ENCODE measurements at places on chromosomes 1 and 21.

DNA sequence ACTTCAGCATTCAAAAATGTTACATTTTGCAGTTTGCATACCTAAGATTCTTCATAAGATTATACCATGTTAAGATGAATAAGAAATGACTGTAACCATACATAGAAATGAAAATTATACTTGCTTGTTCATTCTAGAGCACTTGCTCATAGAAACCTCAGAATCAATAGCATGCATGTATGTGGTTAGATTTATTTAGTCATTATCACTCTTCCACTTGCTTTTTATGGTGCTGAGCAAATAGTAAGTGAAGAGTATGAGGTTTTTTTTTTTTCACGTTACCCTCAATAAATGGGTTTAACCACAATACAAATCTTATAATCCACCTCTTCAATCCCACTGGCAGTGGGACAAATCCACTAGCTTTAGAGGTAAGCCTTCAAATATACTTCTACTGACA, 84.7 kb downstream of the LRRC53 start:
- DNase-seq = no peak

DNA sequence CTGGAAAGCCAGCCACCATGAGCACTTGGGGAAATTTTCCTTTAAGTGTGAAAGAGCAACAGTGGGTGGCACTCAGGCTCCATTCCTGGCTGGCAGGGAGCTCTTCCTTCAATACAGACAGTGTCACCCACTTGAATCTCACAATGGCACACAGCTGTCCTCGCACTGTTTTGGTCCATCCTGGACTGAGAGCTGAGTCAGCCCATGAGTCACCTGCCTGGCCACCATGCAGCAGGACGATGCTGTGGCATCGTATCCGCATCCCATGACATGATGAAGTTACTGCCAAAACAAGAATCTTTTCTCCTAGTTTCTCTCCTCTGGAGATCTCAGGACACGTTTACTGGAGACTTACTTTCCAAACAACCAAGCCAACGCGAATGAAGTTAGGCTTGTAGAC, 6.0 kb downstream of the TMPRSS2 start:
- DNase-seq = no peak

DNA sequence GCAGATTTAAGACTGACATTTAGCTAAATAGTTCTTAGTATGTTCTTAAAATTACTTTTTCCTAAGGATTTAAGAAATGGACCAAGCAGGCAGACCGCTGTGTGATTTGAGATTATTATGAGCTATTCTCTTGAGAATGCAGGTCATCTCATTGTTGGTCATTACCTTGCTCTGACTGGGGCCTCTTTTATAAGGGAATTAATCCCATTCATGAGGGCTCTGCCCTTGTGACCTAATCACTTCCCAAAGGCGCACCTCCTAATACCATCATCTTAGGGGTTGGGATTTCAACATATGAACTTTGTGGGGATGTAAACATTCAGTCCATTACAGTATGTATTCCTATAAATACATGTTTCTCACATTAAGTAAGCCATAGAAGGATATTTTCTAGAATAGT, 24.2 kb downstream of the OSBPL9 start:
- no peak for DNase-seq

DNA sequence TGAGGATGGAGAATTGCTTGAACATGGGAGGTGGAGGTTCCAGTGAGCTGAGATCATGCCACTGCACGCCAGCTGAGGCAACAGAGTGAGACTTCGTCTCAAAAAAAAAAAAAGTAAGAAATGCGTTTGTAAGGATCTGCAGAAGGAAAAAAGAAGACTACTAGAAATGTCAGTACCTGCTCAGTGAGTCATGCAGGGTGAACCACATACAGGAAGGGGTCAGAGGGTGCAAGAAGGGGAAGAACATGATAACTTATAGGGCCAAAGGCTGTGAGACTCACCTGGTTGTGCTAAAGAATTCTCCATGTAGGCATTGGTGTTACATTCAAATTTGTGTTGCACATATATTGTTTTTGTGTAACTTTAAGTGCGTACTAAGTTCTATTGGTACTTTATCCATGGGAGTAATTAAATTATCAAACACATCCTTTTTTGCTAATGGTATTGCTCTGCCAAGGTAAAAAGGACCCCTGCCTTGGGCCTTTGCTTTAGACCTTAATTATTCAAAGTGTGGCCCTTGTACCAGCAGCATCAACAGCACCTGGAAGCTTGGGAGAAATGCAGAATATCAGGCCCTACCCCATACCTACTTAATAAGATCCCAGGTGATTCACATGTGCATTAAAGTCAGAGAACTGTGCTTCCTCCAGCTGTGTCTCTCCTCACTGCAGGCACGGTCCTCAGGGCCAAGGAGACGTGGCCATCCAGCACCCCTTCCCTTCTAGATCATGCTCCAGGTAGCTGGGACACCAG, 96.4 kb upstream of the PPP2R5A start:
- no peak for DNase-seq

DNA sequence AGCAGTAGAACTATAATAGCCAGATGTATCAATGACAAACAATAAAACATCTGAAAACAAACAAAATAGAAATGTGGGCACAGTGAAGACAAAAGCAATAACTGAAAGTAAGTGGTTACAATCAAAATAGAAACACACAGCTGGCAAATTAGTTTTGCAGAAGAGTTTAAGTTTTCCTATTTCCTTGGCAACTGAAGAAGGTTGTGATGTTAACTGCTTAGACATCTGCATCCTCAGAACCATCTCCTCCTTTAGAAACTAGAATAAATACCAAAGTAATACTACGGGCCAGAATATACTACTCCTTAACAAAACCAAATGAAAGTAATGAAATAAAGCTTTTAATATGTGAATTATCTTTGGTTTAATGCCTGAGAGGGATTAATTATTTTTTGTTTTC, 605.5 kb downstream of the LTN1 start:
- DNase-seq = no peak

- DNase-seq = no peak
Observed at GRCh38 chr1:165893507-165893906, 66.1 kb downstream of the UCK2 start.

DNA sequence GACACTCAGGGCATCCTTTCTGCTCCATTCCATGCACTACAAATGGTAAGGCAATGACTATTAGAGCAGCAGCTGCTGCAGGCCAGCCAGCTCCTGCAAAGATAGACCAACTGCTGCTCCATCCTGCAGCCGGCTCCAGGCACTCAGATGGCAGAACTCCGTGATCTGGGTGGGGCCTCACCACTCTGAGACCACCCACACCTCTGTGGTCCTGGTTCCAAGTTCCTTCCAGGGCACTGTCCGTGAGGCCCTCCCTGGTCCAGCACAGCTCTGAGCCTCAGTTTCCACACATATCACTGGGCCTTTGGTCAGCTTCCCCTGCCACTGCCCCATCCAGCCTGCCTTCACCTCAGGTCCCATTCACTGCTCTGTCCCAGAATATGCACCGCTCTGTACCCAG, 114.7 kb downstream of the DMRTB1 start:
- DNase-seq = no peak

DNA sequence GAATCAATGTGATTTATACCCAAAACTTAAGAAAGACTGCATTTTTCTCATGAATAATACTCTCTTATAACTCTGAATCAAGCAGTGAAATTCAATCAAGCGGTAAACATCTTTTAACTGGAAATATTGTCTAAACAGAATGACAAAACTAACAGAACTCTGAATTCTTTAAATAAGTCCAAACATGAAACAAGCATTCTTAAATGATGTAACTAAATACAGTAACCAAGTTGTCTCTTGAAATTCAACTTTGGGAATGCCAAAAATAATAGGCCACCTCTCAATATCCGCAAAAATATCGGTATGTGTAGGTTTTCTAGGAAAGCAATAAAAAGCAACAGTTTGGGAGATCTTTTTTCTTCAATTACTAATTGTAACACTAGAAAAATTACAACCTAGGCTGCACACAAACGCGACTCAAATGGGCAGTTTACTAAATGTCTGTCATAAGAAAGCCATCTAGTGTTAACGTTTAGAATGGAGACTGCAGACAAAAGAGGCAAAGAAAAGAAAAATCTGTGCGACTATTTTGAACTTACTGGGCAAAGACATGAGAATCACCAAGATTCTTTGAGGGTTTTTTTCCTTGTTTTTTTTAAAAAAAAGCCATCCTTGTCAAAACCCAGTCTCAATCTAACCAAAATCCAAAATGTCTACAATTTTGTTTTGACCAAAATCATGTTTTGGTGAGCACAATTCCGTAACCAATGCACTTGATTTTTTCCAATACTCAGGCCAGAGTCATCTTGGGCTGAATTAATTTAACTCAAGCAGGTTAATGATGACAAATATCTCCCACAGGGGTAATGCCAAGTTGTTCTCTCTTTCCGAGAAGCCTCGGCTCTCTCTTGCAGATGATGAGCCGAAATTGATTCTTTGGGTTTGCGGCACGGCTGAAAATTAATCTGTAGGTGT, 1.3 kb downstream of the SIPA1L2 start:
- DNase-seq = no peak

- DNase-seq = no peak
Observed at GRCh38 chr21:46155514-46156377, at the start of gene FTCD. Gene FTCD, minus strand, starts transcription at chr21:46155579. Its CDS starts 56 bp downstream, at chr21:46155523.

GRCh38 chr1:114112775-114113174, 40.9 kb downstream of the SYT6 start:
- no peak for DNase-seq

DNA sequence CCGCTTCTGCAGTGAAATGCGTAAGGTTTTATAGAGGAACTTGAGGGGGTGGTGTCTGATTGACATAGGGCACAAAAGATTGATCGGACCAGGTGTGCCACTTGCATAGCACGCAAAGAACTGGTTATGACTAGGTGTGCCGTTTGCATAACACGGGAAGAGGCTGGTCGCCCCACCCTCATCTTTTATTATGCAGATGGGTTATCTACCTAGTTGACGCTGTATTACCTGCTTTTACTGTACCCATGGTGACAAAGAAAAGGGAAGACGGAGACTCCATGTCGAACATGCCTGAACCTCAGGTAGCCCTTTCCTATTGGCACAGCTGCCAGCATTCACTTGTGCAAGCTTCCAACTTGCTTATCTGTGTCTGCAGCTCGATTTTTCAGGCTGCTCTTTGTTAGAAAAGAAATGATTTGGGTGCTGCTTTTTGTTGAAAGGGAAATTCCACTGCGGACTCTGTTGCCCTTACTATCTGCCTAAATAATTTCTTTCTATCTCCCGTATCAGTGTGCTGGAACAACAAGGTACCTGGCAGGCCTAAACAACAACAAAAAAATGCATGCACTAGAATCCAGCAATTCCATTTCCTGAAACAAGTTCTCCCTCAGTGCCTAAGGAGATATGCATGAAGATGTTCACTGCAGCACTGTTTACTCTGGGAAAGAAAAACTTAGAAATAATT, 194.4 kb upstream of the KAZN start:
- DNase-seq = no peak

DNA sequence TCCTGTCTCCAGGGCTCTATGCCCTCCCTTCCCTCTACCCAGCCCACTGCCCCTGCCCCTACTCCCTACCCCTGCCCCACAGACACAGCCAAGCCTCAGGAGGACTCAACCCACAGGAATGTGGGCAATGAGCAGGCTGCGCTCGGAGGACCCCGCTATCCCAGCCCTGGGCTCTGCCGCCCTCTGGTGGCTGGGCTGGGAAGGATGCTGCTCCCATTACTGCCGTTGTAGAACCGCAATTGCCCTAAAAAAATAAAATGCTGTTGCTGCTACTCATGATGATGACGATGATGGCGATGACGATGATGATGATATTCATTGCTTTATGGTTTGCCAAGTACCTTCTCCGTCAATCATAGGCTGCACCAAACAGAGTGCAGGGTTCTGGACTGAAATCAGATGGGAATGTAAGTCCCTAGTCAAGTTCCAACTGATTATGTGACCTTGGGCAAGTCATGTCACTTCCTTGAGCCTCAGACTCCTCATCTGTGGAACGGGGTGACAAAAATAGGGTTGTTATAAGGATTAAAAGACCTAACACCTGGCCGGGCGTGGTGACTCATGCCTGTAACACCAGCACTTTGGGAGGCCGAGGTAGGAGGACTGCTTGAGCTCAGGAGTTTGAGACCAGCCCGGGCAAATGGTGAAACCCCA, 24.6 kb downstream of the ARHGEF19 start:
- DNase-seq = peak; percentile 71

GRCh38 chr1:116397728-116398127, 24.7 kb downstream of the ATP1A1 start:
- DNase-seq = no peak

DNA sequence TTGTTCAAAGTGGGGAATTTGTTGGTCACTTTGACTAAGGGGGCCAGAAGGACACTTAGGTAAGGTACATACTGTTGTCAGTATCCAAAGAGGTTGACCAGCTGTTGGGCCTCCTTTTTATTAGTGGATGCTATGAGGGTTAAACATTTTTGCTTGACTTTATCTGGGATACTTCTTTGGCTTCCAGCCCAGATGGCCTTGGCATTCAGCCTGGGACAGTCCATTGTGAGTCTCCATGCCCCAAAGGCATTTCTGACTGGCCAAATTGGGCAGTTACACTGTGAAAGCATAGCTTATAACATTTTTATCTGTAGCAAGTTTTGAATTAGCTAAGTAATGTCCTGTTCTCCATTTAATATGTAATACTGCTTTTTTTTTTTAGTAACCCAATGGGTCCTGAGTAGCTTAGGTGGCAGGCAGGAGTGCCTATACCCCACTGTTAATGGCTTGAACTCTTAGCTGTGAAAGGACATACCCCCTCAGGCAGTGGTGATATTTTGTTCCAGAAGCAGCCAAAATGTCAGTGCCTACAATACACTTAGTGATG, 35.4 kb upstream of the CD1D start:
- no peak for DNase-seq

- no peak for DNase-seq
Observed at GRCh38 chr1:206518206-206518605, 10.9 kb downstream of the RASSF5 start.

GRCh38 chr21:40015818-40016217, 148.6 kb downstream of the PCP4 start:
- no peak for DNase-seq

DNA sequence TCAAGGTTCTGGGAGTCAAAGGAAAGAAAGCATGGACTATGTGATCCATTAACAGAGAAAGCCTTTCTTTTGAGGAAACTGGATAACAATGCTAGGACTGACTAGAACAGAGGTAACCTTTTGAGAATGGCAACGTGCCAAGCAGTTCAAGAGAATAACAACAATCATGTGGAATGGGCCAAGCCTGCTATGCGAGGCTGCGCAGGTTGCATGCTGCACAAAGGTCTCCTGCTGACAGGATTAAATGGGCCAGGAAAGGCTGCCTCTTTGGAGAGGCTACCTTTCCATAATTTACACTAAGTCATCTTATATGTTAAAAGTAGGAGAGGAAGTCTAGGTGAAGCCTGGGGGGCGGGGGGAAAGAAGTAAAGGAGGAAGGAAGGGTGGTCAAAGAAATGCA, 5.8 kb downstream of the PCNX2 start:
- no peak for DNase-seq

- DNase-seq = no peak
Observed at GRCh38 chr1:235841938-235842545, 24.7 kb downstream of the LYST start.

DNA sequence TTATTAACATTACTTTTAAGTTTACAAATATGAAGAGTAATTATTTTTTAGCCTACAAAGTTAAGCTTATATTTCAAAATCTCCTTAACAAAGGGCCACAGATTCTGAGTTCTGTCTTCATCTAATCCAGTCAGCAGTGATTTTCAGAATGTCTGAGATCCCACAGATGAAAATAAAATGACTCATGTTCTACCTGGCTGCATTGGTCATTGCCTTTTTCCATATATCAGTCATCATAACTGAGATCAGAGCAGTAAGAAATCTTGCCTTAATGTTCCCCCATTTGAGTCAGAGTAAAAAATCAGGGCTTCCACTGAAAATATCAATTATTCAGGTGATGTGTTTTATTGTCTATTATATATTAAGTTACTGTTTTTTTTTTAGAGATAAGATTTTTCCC, 416.1 kb downstream of the MRPL39 start:
- no peak for DNase-seq

- DNase-seq = no peak
Observed at GRCh38 chr1:21534674-21535378, 25.6 kb downstream of the ALPL start.
